ENCODE measurements at places on chromosomes 12 and 14.

DNA sequence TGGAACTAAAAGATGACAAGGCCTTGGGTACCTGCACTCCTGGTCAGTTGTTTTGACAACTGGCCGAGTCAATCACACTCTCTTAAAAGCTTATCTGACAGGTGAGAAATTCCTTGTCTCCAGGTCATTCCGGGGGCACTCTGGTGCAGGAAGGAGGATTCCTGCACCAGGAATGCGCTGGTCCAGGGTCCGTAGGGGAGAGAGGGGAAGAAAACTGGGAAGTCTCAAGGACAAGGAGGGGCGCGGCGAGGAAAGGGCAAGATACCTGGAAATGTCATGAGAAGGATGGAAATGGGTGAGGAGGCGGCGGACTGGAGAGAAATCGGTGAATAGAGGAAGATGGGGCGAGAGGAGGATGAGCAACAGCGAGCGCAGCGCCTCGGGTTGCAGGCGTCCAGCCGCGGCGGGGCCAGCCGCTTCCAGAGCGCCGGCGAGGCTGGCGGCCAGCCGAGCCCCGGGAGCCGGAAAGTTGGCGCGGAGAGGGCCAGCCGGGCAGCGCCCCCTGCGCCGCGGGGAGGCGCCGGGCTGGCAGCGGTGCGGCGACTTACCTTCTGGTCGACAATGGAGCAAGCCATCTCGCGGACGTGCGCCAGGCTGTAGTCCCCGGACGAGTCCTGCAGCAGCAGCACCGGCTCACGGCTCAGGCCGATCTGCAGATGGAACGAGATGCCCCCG lies 809 bp downstream of the PRKD1 start:
- DNase-seq: no peak

- DNase-seq: no peak
Measured at GRCh38 chr12:110282956-110283817, 2.1 kb downstream of the ATP2A2 start.

DNA sequence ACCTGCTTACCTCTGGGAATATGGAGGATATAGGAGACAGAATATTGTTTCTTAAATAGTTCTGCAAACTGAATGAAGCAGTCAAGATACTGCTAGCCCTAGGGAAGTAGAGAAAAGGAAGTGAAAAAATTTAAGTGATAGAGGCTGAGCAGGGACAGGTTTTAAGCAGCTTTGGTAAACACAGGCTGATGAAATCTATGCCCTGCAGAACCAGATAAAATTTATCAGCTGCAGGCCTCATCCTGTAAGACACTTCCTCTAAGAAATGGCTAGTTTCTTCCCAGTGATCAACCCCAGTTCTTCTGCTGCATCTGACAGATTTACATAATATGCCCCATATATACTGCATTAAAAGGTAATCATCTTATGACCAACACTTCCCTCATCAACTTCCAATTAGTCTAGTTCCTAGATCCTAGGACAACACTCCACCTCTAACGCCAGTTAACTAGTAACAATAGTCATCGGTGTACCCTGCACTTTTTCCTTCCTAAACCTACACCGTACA lies 1.3 kb upstream of the ESYT1 start:
- no peak for DNase-seq

GRCh38 chr12:123119808-123120207 lies 31.1 kb downstream of the PITPNM2 start:
- DNase-seq: no peak
